ENCODE measurements at places on chromosomes 2 and 18.

GRCh38 chr2:70991742-70992141, 2.9 kb downstream of the TEX261 start:
- no peak for DNase-seq

DNA sequence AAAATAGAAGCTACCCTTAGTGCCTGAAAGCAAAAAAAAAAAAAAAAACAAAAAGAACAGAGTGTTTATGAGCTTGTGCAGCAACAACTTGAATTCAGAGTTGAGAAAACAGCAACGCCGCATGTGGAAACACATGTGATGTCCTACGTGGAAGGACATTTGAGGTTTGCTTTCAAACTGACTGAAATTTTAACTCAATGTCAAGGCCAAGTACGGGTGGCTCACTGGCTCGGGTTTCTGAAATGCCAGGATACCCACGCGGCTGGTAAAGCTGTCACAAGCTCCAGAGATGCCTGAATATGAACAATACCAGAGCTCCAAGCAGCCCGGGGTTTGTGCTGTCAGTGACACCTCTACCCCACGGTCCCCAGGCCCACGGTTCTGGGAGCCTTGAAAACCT, 72.2 kb upstream of the THOC1 start:
- DNase-seq, result no peak

DNA sequence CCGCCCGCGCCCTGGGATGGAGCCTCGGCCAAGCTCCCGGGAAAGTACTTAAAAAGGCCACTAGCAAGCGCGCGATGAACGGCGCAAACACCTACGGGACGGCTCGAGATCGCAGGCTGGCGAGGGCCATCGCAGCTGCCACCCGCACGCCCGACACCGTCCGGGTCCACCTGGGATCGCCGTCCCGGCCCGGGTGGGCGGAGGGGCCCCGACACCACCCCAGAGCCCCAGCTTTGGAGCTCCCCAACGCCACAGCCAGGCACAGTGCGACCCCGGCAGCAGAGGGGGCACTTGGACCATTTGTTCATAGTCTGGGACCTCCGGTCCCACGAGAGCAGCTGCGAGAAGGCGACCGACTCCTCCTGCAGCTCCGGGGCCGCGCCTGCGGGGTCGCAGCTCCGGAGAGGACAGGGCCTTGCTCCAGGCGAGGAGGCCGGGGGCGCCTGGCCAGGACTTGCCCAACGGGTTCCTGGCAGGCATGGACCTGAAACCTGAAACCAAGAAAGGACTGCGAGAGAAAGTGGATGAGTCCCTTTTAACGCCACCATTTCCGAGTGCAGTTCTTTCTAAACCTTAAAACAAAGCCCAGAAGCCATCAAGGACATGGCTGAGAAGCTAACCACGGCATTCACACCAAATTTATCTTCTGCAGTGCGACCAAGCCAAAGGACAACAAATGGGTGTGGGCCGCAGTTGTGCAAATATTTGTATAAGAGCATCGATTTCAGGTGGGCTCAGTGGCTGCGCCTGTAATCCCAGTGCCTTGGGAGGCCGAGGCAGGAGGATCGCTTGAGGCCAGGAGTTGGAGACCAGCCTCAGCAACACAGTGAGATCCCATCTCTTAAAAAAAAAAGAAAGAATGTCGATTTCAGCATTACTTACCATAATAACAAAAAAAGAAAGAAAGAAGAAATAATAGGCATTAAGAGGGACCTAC, 54.0 kb upstream of the IMP4 start:
- DNase-seq, result no peak

DNA sequence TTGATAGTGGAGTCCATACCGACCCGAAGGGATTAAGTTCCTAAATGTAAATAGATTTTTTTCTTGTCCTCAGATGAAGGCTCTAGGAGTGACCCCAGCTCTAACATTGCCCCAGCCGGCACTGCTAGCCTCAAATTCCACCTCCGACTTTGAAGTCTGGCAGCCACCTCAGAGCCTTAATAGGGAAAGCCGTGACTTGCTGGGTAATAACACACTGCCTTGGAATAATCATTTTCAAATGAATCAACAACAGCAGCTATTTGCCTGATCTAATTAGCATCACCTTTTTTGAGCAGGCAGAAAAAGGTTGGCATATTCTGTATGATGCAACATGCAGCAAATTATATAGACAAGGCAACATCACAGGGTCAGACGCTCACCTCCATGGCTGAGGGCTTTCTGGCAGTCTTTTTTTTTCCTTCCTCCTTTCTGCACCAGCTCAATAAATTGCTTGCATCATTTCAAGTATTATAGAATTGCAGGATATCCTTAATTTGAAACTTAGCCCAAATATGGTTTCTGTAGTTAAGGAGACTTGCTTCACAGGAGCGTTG, 276.5 kb upstream of the ATP5MC3 start:
- no peak for DNase-seq

- no peak for DNase-seq
These were observed 72.0 kb downstream of the INPP5D start for GRCh38 chr2:233131936-233132720.

DNA sequence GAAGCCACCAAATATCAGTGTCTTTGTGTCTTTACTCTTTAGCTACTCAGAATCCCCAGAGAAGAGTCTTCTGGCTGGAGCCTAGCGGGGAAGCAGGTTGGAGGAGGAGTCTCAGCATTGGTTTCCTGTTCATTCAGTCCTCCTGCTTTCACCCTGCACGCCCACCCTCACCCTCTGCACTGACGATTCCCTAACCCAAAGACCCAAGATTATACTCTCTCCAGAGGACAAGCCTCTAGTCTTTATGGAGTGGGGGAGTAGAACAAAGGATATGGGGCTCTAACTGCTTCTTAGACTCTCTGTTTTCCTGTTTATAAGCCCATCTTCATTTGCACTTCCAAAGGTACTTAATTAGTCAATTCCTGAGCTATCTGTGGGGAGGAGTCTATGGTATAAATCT, 338.8 kb downstream of the AGPS start:
- DNase-seq, result no peak

DNA sequence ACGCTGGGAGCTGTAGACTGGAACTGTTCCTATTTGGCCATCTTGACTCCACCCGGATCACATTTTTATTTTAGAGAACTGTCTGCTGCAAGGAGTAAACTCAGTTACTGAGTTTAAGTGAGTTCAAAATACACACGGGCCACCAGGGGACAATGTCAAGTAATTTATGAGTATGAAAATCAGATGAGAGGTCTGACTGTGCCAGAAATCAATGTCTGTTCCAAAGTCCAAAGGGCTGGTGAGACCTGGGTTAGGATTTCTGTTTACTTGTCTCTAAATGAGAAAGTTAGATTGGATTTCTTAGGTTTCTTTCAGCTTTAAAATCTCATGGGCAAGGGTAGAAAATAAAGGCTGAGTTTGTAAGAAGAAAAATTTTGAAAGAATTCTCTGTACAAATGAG, 465.8 kb upstream of the MEIS1 start:
- no peak for DNase-seq

- no peak for DNase-seq
These were observed 255.3 kb upstream of the CCDC68 start for GRCh38 chr18:55214534-55214933.

- DNase-seq, result no peak
These were observed 20.8 kb downstream of the GAREM2 start for GRCh38 chr2:26193578-26194231.

DNA sequence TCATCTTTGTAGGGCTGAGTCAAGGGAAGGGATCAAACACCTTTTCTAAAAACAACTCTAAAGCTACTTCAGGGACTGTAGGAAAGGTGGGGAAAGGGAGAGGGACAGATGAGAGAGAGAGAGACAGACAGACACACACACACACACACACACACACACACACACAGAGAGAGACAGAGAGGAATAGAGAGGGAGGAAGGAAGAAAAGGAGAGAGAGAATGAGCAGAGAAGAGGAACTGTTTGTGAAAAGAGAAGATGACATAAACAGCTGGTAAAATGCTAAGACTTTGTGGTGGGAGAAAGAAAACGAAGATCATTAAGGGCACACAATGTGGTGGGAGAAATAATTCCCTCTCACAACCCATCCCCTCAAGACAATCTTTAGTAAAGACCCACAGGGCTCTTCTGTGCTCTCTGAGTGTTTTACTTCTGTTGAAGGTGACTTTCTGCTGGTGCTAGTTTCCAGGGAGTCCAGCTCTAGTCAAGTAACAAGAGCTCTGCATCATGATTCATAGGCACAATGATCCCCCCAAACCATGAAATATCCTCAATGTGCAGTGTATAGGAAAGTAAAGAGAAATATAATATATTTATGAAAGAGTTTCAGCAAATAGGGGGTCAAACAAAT, 77.2 kb upstream of the STK17B start:
- DNase-seq, result no peak

DNA sequence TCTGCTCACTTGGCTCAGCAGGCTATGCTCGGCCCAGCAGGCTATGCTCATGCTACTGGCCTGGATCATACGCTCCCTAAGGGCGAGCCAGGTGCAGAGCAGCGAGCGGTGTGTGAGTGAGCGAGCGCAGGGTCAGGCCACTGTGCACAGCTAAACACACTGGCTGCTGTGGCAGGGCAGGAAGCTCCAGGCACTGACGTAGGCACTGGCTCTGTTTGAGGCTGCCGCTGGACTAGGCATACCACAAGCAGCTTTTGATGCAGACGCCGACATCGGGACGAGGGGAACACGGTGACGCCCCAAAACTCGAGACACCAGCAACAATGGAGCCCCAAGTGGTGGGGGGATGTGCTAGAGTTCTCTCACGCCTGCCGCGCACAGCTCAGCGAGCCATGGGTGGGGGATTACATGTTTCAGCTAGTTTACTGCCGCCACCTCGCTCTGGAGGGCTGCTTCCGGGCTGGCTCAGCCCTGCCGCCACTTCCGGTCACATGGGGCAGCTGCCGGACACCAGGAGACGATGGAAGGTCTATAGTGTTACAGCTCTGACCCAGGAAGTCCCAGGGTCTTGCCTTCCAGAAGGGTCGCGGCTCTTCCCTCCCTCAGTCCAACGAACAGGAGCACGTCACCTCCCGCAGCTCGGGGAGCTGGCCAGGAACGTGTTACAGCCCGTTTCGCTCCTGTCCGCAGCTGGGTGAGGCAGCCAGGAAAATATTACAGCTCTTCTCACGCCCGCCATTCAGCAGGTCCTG, 1176.9 kb upstream of the LRRTM1 start:
- no peak for DNase-seq

GRCh38 chr18:58239879-58240278, 195.9 kb downstream of the NEDD4L start:
- no peak for DNase-seq

DNA sequence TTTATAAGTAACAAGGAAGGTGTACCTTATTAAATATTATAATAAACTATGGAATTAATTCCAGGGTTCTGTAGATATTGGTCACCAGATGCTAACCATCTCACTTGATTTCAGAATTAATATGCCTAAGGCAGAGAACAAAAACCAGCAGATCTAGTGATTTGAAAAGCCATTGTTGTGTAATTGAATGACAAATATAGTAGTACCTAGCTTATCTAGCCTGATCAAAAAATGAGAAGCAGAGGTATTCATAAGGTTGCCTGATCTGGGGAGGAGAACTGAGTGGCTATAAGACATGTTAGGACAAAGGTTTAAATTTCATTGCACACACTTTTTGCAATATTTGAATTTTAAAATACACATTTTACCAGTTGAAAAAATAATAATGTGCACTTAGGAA, 132.0 kb upstream of the UBE2E3 start:
- no peak for DNase-seq

Measured in fibroblast of skin of right biceps (primary cell).